NCI-H1417 (cell line): ENCODE measurements at places on chromosomes 6 and 20.

GRCh38 chr6:129646642-129647041 is 63.3 kb downstream of the ARHGAP18 start:
- DNase-seq: no peak

DNA sequence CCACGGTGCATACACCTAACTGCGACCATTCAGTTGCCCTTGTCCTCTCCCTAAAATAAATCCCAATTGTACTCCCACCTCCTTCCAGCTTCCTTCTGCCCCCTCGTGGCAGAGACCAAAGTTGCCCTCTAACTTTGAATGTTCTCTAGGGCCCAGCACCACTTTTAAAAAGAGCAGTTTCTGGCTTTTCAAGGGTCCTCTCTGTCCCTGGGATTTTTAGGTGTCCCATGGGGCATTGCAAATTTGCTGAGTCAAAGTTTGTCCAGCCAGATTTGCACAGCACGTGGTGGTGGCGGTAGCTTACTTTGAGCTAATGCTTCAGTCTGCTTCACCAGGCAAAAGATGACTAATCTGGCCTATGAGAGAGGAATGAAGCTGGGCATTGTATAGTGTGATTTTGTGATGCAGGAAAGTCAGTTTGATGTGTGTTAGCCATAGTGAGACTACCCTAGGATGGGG is 100.2 kb downstream of the PERP start:
- DNase-seq: peak; percentile 81

DNA sequence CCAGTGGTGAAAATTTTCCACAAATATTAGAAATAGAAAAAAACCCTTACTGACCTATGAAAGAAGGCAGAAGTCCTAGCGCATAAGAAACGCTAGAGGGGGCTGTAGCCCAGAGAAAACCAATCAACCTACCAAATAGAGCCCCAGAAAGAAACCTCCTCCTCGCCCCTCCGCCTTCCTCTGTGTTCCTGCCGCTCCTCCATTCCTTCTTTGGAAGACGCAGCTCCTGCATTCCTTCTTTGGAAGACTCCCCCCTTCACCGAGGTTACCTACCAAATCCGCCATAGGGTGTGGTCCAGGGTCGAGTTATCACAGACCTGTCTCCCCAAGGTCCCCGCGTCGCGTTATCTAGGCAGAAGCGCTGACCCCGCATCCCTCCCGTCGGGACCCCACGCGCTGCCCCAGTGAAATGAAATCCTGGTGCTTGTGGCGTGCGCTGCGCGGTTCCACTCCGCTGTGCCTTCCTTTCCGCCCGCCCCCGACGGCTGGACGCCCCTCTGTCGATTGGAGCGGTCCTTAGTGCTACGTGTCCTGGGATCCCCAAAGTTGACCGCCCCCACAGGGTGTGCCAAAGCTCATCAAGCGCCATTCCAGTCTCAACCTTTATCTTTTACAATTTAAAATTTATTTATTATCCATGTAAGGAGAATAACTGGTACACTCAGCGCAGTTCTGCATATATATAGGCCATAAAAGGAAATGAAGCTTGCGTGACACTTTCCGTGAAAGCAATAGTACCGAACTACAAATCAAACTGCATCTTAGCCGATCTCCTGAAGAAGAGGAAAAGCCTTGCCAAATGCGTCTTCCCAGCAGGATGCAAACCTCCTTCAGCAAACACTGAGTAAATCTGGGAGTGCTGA is 13.0 kb downstream of the RPP21 start:
- DNase-seq: peak; percentile 39

DNA sequence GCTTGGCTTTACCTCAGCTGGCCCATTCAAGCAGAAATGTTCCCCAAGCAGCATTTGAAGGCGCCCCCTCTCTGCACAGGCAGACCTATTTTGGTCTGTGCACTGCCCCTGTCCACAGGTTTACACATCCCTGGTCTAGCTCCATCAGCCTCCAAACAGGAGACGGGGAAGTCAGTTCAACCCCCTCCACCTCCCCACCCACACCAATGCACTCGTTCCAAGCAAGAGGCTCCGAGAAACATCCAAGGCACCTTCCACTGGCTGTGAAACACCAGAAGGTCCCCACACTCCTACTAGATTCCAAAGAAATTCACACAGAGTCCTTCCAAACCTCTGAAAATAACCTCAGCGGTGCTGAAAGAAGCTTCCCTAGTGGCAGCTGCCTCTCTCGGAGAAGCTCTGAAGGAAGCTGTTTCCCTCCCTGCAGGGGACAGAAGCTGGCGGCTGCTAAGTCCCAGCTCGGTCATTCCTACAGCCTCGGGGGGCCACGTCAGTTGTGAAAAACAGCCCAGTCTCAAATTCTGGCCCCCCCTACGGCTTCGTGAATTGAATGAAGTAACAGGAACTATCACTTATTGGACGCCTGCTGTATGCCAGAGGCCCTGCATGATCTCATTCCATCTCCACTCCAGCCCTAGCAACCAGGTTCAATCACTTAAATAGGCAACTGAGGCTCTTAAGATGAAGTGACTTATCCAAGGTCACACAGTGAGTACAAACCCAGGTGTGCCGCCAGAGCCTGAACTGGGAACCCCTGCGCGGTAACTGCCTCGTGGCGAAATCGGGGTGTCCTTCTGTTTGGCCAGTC is 815 bp downstream of the SPATA2 start:
- DNase-seq: peak; percentile 24

GRCh38 chr6:88843040-88843439 is 120.4 kb downstream of the RNGTT start:
- no peak for DNase-seq

DNA sequence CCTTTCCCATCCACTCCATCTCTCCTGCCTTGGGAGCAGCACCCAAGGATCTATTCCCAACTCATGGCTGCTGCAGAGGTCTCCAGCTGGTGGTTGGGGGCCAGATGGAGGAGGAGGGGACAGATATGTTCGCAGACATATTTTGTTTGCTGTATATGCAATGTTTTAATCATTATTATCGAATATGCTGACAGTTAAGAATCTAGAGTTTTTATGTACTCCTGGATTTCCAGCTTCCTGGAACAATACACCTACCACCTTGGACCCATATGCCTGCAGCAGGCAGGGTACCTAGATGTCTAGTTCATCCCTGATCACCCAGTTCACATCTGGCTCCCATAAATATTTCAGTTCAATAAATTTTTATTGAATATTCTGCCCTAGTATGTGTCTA is 9.0 kb downstream of the FAM110A start:
- no peak for DNase-seq

- DNase-seq: no peak
Observed at GRCh38 chr6:51608932-51609331, 478.5 kb downstream of the PKHD1 start.

DNA sequence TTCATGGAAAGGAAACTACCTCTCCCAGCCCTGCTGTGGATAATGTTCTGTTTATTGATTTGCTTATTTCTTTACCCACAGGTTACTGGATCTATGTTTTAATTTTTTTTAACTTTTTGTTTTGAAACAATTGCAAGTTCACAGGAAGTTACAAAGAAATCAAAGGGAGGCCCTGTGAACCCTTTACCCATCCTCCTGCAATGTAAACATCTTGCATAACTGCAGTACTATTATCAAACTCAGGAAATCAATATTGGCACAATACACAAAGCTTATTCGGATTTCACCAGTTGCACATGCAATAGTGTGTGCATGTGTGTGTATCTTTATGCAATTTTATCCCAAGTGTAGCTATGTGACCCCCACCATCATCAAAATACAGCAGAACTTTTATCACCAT is 398.0 kb downstream of the BTBD3 start:
- DNase-seq: no peak

DNA sequence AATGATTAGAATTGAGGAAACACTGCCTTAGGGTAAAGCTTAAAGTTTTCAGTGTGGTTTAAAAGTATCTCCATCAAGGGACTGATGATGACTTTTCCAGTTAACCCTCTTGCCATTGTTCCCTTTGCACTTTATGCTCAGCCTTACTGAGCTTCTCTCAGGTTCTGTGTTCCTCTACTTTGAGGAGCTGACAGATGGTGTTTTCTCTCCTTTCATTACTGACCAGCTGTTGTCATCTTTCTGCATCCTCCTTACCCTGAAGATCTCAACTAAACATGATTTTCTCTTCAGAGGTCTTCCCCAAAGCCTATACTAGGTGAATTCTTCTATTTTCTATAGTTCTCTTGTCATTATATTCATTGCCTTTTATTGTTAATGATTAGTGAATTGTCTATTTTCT is 475.6 kb upstream of the SYNCRIP start:
- DNase-seq: no peak

DNA sequence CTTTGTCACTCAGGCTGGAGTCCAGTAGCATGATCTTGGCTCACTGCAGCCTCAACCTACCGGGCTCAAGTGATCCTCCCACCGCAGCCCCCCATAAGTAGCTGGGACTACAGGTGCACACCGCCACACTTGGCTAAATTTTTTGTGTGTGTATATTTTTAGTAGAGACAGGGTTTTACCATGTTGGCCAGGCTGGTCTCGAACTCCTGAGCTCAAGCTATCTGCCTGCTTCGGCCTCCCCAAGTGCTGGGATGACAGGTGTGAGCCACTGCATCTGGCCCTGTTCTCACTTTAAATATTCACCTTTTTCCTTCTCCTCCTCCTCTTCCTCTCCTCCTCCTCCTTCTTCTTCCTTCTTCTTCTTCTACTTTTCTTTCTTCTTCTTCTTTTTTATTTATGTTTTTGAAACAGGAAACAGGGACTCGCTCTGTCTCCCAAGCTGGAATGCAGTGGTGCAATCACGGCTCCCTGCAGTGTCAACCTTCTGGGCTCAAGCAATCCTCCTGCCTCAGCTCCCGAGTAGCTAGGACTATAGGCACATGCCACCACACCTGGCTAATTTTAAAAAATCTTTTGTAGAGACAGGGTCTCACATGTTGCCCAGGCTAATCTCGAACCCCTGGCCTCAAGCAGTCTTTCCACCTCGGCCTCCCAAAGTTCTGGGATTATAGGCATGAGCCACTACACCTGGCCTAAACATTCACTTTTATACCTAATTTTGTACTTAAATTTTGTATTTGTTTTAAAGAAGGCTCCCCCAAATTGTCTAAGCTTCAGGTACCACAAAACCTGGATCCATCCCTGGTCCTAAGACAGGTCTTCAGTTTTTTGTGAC is 47.2 kb upstream of the NCOA3 start:
- no peak for DNase-seq

GRCh38 chr6:141957271-141957670 is 175.5 kb upstream of the GJE1 start:
- no peak for DNase-seq

DNA sequence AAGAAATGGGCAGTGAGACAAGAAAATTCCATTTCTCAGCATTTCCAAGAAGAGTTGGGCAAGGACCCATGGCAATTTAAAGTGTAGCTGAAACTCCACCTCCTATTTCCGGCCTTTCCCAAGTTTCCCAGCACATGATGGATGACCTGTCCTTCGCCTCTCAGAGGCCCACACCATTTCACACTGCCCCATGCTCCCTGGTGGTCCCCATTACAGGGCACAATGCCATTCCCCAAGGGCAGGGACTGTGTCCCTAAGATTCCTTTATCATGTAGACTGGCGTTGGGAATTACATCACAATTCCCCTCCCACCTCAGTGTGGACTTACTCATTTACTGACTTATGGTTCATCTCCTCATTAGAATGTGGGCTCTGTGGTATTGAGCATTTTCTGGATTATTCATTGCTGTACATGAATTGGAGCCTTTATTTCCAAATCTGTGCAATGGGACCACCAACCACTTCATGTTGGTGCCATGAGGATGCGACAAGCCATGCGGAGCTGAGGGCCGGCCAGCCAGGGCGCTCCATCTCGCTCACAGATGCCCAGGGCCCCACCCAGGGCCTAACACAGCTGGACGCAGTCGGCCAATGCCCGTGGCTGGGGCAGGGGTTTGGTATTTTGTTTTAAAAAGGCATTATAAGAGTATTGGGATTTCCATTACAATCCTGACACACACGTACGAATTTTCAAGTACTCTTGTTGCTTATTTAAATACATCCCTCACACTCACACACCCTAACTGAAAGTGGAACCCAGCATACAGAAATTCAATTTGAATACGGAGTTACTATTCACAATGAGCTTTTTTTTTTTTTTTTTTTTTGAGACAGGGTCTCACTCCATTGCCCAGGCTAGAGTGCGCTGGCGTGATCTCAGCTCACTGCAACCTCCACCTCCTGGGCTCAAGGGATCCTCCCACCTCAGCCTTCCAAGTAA is 5.4 kb downstream of the ACSS1 start:
- no peak for DNase-seq

DNA sequence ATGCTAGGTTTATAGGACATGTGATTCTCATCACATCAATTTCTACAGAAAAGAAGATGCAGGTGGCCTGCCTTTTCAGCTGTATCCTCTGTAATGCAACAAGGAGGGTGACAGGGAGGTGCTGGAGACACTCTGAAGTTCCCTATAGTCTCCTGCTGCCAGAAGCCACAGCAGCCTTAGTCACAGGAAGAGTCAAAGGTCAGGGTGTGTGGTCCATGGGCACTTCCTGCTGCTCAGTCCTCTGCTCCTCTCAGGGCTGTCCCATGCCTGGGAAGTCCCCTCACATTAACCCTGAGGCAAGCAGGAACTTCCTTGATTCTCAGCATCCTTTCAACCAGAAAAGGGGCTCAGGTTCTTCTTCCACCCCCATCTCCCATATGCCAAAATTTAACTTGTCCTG is 144.8 kb upstream of the FOXA2 start:
- no peak for DNase-seq

GRCh38 chr6:127897484-127897883 is 3.4 kb downstream of the THEMIS start:
- DNase-seq: no peak

DNA sequence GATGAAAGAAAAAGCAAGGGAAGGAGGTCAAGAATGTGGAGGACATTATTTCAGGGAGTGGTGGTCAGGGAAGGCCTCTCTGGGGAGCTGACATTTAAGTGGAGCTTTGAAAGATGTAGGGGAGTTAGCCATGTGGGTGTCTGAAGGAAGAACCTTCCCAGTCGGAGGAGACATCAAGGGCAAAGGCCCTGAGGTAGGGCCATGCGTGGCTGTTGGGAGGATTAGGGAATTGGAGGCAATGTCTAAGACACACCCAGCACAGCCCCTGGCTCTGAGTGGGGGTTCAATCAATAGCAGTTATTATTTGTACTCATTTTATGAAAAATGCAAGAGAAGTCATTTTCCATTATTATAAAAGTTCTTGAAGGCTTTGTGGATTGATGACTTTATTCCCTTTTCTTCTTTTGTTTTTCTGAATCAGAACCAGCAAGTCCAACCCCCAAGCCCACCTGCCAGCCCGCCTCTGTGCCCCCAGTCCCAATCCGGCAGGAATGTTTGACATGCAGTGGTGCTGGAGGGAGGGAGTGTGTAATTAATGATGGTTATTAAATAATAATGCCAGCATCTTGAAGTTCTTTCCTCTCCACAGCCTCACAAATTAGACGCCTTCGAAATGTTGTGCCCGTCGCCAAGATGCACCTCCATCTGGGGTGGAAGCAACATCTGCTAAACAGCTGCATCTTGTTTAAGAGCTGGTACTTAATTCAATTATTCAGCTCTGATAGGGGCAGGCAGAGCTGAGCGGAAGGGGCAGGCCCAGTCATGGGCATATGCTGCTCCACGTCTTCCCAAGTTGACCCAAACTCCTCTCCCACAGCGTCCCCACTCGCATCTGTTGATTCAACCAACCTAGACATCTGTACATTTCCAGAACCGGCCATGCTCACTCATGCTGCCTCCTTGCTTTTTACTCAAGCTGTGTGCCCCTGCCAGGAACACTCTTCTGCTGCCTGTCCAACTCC is 81.3 kb upstream of the SIRPA start:
- DNase-seq: no peak
